KBM-7 (cell line): ENCODE measurements at places on chromosomes 6 and 20.
A peak's percentile ranks its signal among the peaks of the same experiment; 100 is the strongest.

GRCh38 chr6:97778290-97779038, 495.4 kb upstream of the MMS22L start:
- DNase-seq, result no peak

- no peak for DNase-seq
Observed at GRCh38 chr6:35512006-35512405, 690 bp downstream of the TULP1 start.

DNA sequence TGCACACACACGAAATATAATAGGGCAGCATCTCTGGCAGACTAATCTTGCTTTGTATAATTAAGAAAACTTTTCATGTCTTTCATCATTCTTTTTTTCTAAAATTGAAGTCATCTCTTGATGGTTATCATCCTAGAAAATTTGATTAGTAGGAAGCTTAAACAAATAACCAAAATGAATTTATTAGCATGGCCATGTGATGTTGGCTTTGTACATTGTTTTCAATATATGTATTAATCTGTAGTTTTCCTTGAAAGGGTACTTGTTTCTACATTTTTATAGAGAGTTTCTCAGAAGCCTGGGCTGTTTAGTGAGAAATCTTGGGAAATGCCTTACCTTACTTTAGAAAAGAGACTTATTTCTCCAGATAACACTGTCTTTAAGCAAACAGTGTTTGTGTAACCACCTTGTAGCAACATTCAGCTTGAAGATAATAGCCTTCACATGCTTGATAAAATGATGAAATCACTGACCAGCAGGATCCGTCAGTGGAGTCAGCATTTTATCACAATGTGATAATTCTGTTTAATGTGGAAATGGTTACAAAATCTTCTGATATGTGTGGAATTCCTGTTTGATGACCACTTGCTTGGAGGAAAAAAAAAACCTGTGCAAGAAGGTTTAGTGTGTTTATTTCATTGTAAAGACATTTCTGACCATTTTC, 147.8 kb downstream of the MACROD2 start:
- no peak for DNase-seq

DNA sequence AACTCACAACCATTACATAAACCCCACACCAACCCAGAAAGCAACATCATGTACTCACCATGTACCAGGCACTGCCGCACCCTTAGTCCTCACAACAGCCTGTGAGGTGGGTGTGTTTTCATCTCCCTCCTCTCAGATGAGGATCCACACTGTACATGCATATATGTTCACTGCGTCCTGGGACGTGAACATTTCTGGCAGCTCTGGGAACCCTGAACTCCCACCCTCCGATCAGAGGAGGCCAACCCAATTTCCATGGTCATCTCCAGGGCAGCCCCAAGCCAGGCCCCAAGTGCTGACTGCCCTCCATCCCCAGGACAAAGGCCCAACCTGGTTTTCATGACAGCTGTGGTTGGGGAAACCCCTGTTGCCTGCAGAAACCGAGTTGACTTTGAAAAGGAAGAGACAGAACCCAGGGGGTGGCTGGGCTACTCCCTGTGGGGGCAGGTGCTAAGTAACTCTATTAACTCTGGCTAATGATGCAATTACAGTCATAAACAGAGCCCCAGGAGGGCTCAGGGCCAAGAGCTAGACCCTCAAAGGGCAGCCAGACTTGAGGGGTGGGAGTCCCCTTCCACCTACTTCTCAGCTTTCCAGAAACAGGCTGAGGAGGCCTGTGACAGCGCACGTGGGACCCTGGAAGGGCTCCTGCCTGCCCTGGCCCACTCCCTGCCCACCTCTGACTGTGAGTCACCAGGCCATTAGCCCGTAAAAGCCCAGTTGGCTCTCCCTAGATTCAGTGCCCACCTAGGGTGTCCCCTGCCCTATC, 2.6 kb downstream of the TFEB start:
- DNase-seq, result no peak

- DNase-seq, result no peak
Observed at GRCh38 chr20:37823296-37823980, 79.5 kb upstream of the VSTM2L start.

- DNase-seq, result no peak
Observed at GRCh38 chr6:125722886-125723285, 26.5 kb upstream of the HEY2 start.

GRCh38 chr6:129923530-129924250, 62.6 kb upstream of the TMEM244 start:
- DNase-seq, result peak; percentile 14

GRCh38 chr20:11056414-11056813, 382.6 kb upstream of the JAG1 start:
- DNase-seq, result no peak

GRCh38 chr6:41729624-41730023, 5.8 kb downstream of the TFEB start:
- DNase-seq, result no peak

DNA sequence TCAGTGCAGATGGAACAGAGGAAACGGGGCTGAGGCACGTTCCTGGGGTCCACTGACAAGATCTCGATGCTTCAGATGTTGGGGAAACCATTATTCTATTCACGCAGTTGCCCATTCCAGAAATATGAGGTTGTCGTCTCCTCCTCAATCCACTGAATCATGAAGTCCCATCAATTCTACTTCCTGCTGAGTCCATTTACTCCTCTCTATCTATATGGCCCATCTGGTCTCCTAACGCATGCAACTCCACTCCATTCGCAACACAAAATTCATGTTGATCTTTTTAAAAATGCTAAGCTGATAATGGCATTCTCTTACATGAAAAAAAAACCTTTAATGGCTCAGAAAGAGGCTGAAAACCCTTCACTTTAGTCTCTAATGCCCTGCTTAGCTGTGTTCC, 37.5 kb downstream of the MAP3K5 start:
- DNase-seq, result no peak

GRCh38 chr6:26311012-26311384, 54.0 kb upstream of the BTN3A2 start:
- DNase-seq, result no peak

DNA sequence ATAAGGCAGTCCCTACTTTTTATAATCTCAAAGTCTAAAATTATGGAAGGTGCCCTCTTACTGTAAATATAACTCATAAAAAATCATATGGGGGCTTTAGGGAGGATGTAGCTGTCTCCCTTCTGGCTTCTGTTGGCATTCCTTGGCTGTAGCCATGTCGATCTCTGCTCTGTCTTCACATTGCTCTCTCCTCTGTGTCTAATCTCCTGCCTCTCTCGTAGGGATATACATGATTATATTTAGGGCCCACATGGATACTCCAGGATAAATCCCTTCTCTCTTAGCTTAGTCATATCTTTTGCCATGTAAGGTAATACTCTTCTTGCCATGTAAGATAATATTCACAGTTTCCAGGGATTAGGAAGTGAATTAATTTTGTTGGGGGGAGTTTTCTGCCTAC, 28.6 kb downstream of the CDS2 start:
- DNase-seq, result no peak

DNA sequence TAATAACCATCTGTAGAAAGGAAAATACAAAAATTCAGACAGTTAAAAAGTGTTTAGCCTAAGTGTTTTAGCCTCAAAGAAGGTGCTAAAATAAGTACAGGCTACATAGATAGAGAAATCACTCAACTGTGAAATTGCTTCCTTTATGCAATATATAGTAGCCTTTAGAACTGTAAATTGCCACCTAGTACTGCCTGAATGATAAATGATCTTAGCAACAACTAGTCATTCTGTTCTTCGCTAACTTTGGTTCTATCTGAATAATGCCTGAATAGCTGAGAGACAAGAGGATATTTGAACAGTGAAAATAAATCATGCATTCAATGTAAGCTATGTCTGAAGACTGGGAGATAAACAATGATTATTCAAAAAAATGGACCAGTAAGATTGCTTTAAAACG, 603.3 kb upstream of the PTCHD4 start:
- DNase-seq, result no peak

DNA sequence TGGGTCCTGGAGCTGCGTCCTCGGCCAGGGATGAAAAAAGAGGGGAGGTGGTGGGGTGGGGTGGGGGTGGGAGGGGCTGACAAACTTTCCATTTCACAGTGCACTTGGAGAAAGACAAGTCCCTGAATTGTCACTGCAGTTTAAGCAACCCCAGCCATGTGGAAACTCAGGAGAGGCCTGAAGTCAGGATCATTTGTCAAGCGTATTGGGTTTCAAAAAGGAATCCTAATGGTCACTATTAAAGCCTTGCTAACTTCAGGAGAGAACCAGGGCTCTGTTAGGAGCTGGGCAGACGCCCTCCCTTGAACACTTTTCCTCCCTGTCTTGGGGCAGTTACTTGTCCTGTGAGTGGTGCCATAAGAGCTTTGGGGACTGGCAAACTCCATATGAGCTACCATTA, 159.9 kb downstream of the FNDC1 start:
- no peak for DNase-seq
